Chondrocyte (in vitro differentiated cells): ENCODE measurements at places on chromosomes 6 and 20.

GRCh38 chr6:122472022-122472340 lies 374 bp upstream of the SERINC1 start:
- no peak for DNase-seq

DNA sequence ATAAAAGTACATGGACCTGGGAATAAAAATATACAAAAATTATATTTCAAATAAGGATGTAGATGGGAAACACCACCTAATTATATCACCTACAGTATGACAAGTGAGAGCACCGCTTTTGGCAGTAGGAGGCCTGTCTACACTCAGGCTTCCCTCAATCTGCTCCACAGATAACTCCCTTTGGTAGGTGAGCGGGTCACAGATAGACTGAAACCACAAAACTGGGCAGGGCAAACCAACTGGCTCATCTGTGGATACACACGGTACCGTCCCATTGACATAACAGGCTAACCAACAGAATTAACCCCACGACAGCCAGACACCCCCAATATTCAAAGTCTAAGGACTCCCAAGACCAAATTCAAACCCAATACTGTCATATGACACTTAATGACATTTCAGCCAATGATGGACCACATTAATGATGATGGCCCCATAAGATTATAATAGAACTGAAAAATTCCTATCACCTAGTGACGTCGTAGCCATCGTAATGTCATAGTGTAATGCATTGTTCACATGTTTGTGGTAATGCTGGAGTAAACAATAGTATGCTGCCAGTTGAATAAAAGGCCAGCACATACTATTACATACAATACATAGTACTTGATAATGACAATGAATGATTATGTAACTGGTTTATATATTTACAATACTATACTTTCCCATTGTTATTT lies 109.7 kb downstream of the MBOAT1 start:
- no peak for DNase-seq

- no peak for DNase-seq
These were observed 200.9 kb upstream of the JARID2 start for GRCh38 chr6:15044948-15045347.

- peak; percentile 93 for DNase-seq
These were observed 13.2 kb downstream of the SS18L1 start for GRCh38 chr20:62156592-62157386.

DNA sequence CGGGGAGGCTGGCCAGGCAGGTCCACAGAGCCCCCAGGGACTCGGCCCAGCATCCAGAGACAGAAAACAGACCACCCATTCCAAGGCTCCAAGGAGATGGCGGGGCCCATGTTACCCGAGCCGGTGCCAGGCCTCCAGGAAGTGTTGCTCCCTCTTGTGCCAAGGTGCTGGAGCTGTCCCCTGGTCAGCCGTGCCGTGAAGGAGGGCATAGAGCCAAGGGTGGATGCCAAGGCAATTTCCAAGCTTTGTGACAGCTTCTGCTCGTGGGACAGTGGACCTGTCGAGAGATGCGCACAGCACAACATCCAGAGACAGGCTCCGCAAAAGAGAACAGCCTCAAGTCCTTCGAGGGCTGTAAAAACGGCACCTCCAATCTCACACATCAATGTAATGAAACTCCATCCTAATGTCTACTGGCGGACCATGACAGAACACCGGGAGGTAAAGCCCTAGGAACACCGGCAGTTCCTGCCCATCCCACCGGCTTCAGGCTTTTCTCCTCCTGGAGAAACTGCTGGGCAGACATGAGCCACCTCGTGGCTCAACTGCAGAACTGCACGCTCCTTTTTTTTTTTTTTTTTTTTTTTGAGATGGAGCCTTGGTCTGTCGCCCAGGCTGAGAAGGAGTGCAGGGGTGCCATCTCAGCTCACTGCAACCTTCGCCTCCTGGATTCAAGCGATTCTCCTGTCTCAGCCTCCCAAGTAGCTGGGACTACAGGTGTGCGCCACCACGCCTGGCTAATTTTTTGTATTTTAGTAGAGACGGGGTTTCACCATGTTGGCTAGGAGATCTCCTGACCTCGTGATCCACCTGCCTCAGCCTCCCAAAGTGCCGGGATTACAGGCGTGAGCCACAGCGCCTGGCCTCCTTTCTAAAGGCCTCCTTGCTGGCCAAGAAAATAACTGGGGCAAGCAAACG lies 30.9 kb upstream of the AVP start:
- peak; percentile 71 for DNase-seq

DNA sequence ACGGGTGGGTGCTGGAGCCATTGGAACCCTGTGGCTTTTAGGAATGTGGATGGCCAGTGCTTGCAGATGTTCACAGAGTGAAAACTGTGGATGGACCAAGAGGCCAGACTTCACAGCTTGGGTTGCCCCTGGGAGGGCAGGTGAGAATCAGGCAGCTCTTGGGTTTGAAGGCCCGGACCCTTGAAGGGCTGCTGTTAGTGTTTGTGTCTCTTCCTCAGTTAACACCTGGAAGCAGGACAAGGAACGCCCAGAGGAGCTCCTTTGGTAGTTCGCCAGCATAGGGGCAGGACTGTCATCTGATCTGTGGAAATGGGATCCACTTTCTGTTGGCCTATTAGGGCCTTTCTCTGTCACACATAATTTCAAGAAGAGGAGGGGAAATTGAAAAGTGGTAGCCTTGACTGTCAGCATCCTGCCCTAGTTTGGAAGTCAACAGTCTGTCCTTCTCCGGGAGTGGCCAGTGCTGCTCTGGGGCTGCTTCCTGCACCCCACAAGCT lies 43.6 kb downstream of the RIOK1 start:
- DNase-seq: no peak

DNA sequence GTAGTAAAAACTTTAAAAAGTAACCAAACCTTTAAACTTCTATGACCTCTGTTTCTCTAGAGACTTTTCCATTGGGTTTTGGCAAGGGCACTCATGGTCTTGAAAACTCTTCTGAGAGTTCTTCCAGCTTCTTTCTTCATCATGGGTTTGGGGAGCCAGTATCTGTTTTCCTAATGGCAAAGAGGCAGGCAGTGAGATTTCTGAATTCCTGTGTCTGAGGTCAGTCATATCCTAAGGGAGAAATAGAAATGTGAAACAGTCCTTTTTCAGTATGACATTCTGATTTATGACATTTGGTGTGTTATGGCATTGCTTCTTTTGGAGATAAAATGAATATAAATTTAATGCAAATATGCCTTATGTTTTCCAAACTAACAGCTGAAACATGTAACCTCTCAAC lies 518.5 kb upstream of the MARCKS start:
- DNase-seq: no peak

GRCh38 chr20:44942264-44942973 lies 17.8 kb downstream of the TOMM34 start:
- DNase-seq: no peak

GRCh38 chr20:20241976-20242375 lies 125.9 kb upstream of the INSM1 start:
- DNase-seq: no peak

DNA sequence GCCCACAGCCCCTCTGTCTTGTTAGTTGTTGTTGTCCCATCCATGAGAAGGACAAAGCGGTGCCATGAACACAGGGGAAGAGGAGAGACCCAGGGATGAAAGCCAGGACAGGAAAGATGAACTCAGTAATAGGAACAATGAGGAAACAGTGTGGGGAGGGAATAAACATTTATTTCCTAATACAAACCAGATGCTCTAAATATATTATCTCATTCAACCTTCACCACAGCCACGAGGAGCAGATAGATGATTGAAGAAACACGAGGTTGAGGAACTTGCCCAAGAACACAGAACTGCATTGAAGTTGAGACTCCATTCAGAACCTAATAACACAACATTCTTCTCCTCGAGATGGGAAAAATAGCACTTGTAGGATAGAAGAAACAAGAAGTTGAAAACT lies 53.0 kb upstream of the AIG1 start:
- DNase-seq: no peak

DNA sequence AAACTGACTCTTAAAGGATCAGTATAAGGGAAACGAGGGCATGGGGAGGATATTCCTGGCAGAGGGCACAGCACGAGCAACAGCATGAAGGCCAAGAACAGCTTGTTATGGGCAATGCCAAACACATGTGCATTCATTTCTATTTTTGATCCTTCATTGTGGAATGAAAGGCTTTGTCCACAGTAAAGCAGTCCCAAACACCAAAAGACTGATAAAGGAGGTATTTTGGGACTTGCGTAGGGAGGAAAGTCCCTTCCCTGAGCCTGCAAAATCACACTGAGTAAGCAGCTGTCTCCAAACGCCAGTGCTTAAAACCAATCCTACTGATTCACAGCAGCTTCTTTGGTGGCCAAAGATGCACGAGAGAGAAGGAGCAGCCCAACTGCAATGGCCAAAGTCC lies 138.2 kb downstream of the UNC5CL start:
- no peak for DNase-seq

DNA sequence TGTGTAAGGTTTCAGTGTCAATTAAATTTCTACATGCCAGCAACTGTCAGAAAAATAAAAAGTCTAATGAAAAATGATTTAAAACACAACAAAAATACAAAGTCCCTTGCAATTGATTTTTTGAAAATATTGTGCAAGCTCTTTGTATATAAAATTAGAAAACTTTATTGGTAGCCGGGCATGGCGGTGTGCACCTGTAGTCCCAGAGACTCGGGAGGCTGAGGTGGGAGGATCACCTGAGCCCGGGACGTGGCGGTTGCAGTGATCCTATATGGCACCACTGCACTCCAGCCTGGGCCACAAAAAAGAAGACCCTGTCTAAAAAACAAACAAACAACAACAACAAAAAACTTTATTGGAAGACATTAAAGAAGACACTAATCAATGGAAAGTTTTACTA lies 6.0 kb upstream of the OVOL2 start:
- DNase-seq: no peak

DNA sequence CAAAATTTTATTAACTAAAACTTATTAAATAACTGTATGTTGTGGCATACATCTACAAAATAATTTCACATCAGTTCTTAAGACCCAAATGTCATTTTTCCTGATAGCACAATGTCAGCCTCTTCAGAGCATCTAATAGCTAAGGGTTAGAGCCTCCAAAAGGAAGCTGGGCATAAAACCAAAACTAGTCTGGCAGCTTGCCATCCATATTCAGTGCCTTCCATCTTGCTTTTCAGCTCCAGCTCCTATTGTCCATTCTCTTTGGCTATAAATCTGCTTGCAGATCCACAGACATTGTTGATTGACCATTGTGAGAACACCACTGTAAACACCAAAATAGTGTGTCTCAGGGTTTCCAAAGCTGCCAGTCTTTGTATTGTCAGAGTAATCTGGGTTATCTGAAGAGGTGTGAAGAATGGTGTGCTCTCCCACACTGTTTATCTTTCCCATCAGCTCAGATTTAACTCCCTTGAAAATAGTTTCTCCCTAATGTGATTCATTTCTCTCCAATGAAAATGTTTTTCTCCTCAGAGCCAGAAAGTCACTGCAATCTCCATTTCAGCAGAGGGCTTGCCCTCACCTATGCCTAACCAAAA lies 154.8 kb upstream of the KCNQ5 start:
- DNase-seq: no peak

- no peak for DNase-seq
These were observed 234.0 kb downstream of the FUT9 start for GRCh38 chr6:96249755-96250154.

DNA sequence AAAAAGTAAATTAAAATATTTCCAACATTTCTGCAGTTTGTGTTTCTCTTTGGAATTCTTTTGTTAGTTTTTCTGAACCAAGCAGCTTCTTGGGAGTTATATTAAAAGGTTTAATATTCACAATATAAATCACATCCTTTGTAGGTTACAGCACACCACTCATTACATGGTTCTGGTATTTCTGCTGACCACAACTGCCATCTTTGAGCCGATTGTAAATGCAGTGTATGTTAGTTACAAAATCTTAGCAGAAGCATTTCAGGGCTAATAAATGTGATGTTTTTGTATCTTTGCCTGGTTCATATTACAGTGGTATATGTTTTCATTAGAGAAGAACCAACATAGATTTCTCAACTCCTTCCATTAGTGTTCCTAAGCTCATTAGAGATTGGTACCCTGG lies 19.1 kb upstream of the TSHZ2 start:
- DNase-seq: no peak

DNA sequence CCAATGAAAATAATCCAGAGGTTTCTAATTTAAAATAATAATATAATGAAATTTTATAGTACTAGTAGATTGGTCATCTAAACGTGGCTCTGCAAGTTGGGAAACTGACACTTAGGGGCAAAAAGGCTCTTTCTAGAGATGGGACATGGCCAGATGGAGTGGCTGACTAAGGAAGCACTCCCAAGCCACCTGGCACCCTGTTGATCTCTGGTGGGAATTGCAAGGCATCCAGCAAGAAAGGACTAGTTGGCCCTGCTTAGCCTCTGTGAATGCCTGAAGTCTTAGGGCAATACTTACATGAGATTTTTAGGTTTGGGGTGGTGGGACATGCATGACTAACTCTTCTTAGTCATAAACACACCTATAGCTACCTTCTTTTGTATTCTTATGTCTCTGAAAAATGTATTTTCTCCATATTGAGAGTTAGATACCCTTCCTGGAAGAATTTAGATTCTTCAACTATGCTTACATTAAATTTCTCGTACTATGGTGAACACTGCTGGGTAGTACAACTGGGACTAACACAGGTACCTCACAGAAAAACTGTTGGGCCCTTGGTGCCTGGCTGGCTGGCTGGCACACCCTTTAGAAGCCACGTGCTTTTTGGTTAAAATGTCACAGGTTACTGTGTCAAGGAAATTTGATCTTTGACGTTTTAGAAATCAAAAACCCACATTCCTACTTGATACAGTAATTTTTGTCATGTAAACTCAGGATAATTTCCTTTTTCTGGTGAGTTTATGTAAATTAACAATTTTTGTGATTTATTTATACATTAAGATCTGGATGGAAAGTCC lies 25.0 kb upstream of the SH3BGRL2 start:
- DNase-seq: no peak

- no peak for DNase-seq
These were observed 67.6 kb downstream of the FYN start for GRCh38 chr6:111805511-111806164.

DNA sequence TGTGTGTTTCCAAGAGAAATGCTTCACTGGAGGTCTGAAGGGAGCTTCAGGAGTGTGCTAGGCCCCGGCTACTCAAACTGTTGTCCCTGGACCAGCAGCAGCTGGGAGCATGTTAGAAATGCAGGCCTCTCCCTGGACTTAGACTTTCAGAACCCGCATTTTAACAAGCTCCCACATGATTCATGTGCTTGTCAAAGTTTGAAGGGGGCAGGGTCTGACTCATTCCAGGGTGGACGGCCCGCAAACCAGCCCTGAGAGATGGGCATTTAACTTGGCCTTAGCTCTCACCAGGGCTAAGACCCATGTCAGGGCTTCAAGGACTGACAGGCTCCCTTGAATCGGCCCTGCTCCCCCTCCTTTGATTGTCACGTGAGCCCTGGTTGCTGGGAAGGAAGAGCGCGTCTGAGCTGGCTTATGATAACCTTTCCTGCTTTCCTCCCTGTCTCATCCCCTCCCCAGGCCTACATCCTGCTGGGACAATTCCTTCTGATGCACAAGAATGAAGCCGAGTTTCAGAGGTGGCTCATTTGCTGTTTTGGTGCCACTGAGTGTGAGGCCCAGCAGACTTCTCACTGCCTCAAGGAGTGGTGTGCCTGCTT lies 35.5 kb downstream of the BANF2 start:
- DNase-seq: no peak
